ENCODE measurements at places on chromosomes 1 and 21.

DNA sequence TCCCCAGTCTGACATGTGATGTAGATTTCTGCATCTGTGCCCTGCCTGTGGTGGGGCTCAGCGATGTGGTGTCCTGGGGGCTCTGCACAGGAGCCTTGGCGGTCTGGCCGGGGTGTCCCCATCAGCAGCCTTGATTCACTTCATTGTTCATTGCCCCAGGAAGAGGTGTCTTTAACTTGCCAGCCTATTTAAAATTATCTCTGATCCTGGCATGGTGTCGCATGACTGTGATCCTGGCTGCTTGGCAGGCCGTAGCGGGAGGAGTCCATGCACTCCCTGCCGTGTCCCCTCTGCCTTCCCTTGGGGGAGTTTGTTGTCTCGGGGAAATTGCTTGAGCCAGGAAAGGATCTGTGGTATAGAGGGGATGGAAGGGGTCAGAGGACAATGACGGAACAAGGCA, 59.9 kb downstream of the TRIM11 start:
- DNase-seq, result no peak

GRCh38 chr1:18634276-18634675, 3.6 kb downstream of the PAX7 start:
- DNase-seq, result no peak

GRCh38 chr1:50271337-50271736, 151.9 kb downstream of the DMRTA2 start:
- DNase-seq, result no peak

DNA sequence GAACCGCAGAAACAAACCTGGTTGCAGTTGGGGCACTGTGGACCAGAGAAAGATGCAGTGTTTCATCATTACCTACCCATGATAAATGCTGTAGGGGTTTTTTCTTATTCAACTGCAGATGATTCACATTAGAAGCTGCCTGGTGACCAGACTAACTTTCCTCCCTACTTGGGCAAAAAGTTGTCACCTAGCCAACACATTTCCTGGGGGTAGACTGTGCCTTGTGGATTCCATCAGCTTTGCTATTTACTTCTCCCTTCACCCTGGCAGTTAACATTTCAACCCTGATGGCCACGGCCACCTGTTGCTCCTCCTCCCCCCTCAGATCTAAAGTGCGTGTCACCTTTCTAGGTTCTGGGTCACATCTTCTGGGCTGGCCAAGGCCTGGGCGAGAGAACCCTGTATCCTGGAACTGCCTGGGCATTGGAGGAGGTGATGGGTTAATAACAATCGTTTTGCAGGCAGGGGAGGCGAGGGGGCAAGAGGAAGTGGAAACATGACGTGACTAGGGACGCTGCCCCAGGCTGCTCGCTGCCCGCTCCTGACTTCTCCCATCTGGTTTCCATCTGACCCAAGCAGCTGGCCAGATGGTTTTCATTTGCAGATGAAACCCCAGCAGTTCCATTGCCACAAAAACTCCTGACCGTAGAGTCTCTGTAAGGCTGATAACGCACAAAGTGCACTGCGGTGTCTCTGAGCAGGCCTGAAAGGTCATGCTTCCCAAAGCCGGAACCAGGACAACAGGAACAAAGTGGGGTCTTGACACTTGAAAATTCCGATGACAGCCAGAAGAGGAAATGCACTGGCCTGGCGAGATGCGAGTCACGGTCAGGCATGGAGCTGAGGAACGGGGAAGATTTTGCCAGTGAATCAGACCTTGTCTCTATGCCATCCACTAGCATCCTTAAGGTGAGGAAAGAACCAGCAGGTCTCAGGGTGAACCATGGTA, 36.6 kb downstream of the CAPZB start:
- DNase-seq, result no peak

DNA sequence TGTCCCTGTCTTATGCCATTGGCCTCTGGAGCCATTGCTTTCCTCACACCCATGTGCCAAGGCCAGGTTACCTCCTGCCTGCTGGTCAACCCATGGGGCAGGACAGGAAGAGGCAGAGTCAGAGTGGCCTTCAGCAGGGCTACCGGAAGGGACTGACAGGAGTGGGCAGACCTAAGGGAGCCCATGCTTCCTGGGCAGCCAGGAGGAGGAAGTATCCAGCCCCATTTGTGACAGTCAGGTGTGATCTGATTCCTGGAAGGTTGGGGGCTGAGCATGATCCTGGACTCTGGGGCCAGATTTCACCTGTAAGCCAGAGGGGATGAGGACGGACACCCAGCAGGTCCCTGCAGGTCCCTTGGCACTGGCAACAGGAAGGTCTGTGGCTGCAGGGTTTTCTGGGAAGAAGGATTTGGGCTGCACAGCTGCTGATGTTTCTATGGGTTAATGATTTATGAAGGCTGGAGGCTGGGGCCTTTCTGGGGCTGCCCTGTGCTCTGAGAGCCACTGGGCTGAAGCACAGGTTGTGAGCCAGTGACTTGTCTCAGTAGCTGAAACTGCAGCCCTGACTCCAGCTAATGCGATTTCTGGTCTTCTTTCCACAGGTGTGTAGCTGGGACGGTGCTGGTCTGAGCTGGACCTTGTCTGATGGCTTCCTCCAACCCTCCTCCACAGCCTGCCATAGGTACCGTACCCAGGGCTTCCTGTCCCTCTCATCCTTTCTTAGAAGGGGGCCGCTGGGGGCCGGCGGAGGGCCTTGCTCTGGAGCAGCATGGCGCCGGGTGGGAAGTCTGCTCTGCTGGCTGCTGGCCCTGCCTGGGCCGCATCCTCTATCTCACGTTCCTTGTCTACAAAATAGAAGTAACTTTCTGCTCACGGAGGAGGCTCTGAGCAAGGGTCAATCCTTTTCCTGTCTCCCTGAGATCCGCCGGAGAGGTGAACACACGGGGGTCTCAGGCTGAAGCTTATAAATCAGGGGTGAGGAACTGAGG, 40.7 kb downstream of the ARHGEF10L start:
- no peak for DNase-seq

DNA sequence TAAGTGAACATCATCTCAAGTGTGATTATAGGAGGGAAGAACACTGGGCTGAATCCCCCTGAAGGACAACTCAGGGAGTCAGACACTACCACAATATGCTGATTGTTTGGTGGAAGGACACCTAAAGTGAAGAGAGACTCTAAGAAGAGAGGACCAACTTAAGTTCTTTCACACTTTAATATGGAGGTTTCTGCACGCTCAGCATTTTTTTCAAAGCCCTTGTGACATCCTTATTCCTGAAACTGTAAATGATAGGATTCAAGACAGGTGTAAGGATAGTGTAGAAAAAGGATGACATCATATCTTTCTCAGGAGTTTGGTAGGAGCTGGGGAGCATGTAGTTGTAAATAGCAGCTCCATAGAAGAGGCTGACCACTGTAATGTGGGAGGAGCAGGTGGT, 4.8 kb downstream of the OR2T10 start:
- DNase-seq, result no peak

GRCh38 chr1:245969283-245969682, 537.8 kb downstream of the SMYD3 start:
- no peak for DNase-seq

GRCh38 chr1:8966606-8967005, 20.9 kb downstream of the CA6 start:
- DNase-seq, result no peak

All from glomerular endothelial cell (primary cell).